ENCODE measurements at places on chromosomes 3 and 15. TPM values are rescaled to one million over a fixed set of nuclear protein-coding genes. Genes with fewer than 3 reads are reported as not detected.

Gene SIDT1
- not detected for total RNA-seq

Gene FAH
- 17.6 TPM for total RNA-seq

- no peak for DNase-seq
These were observed 68.0 kb upstream of the CMTM7 start for GRCh38 chr3:32323604-32324003.

DNA sequence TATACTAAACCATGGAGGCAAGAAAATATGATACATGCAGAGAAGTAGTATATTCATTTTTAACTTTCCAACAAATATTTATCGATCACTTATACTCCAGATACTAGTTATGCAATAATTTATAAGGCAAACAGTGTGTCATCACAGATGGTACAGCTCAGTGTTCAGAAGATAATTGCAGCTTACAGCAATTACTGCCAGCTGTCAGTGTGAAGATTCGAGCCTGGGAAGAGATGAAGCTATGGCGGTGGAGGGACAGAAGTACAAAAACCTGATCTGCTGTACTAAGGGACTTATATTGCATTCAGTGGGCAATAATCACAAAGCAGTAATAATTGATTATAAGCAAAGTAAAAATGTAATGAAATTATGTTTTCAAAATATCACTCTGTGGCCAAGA is 170.6 kb upstream of the EPHA3 start:
- no peak for DNase-seq

- no peak for DNase-seq
These were observed 311.3 kb downstream of the SLC9A9 start for GRCh38 chr3:143536817-143537535.

- no peak for DNase-seq
These were observed 15.4 kb upstream of the SKOR1 start for GRCh38 chr15:67809866-67810265.

- no peak for DNase-seq
These were observed 20.3 kb downstream of the CHMP2B start for GRCh38 chr3:87247430-87247773.

DNA sequence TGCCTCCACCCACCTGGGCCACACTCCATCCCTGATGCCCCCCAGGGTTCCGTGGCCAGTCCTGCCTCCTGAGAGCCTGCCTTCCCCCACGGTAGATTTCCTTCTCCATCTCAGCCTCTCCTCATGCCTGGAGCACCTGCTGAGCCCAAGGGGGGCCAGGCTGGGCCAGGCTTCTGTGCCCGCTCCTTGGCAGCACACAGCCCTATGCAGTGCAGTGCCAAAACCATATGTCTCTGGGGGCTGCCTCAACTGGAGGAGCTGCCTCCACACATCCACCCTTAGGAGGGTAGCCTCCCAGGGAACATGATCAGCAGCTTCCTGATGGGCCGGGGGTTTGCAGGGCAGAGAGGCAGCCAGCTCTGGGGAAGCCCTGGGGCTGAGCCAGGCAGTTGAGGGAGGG is 24.6 kb upstream of the GATA2 start:
- peak; percentile 20 for DNase-seq
